ENCODE measurements at places on chromosomes 6 and 20.

GRCh38 chr6:152723398-152723797 is 25.7 kb downstream of the MYCT1 start:
- DNase-seq, result no peak

GRCh38 chr6:46849361-46849690 is 56.1 kb downstream of the MEP1A start:
- no peak for DNase-seq

- DNase-seq, result no peak
These were observed 534.1 kb upstream of the JAG1 start for GRCh38 chr20:11207749-11208502.

DNA sequence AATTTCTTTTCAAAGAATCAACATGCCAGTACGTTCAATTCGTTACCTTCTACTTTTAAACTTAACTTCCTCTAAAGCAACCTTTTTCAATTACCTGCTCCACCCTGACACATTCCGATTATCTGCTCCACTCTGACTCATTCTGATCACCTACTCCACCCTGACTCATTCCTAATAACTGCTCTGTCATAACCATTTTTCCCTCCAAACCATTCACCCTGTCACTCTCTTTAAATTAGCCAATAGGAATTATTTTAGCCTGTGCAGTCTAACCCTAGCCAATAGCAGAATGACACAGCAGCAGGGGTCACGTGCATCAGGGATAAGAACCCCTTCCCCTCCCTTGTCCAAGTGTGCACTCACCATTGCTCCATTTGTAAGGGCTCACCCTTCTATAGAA is 557.4 kb upstream of the EYS start:
- no peak for DNase-seq

DNA sequence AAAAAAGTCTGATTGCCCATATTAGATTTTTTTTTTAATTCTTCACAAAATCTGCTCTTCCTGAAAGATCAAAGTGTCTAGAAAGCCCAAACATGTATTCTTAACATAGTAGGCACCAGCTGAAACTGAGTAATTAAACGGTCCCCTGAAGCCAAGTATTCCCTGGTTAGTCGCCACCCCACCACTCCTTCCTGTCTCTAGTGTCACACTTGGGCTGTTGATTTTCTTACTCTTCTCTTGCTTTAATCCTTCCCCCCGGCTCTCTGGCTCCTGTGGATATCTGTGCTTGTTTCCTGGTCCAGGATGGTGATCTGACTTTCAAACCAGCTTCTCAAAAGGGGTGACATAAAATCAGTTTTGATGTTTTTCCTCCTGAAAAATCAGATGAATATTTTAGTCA is 162.9 kb downstream of the QKI start:
- DNase-seq, result no peak

GRCh38 chr6:169452117-169452868 is 198.6 kb upstream of the THBS2 start:
- DNase-seq, result no peak

GRCh38 chr20:35325401-35325800 is 33.2 kb upstream of the FAM83C start:
- DNase-seq, result no peak

- DNase-seq, result no peak
These were observed 33.2 kb downstream of the CLIC5 start for GRCh38 chr6:45982280-45983036.

GRCh38 chr20:17747431-17747846 is 47.7 kb downstream of the BANF2 start:
- DNase-seq, result no peak

DNA sequence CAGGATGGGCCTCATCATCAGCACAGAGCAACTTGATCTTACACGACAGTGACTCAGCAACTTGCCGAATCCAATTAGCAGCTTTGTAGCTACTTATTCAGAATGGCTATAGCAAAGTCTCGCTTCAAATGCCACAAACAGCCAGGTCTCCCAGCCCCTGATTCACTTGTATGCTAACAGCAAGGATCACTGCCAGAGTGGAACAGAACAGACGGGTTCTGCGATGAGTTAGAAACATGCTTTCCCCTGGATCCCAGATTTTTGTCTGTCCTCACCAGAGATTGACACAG is 254.4 kb downstream of the NRN1 start:
- peak; percentile 32 for DNase-seq

DNA sequence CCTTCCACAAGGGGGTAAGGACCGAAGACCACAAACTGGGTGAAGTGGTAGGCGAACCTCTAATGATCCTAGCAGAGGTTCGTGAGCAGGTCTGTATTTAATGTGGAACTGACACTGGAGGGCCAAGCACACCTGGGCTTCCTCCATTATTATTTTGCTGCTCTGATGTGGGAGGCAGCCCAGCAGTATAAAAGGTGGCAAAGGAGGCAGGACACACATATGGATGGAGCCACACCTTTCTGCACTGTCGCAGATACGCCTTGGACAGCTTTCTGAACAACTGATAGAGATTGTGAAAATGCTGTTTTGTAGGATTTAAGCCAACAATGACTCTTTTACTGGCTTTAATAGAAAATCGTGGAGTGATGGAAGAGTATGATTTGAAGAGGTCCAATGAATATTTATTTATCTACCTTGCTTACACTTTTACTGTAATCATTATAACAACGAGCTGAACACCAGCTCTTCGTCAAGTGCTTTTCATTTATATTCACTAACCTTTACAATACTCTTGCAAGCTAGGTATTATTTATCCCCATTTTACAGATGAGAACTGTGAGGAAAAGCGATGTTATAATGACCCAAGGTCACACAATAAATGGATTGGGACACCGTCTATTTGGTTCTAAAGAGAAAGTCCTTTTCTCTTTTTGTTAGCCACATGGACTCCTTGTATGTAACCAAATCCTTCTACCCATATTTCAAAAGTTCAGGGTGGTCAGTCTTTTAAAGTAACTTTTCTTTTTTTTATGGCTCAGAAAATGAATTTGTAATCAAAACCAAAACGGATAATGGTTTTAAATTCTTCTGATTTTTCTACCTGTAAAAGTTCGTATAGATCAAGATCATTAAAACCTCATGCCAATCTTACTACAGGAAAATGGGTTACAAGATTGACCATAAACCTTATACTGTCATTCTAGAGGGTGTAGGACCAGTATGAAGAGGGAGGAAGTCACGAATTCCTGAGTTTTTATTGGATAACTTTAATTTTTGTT is 116.9 kb downstream of the UTRN start:
- no peak for DNase-seq

DNA sequence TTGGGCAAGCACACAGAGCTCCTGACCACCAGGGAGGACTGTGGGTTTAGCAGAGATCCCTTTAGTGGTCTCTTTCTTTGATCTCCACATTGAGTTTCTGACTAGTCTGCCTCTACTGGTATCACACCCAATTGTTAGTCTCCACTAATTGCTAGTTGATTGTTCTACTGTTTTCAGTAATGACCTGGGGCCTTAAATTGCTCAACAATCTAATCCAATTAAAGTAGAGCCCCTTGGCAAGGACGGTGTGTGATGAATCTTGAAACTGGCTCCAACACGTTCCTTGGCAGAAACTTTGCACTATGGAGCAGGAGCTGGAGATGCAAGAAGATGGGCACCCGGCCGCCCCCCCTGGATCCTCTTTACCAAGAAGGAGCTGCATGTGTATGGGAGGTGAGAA is 12.3 kb downstream of the FAM50B start:
- no peak for DNase-seq

DNA sequence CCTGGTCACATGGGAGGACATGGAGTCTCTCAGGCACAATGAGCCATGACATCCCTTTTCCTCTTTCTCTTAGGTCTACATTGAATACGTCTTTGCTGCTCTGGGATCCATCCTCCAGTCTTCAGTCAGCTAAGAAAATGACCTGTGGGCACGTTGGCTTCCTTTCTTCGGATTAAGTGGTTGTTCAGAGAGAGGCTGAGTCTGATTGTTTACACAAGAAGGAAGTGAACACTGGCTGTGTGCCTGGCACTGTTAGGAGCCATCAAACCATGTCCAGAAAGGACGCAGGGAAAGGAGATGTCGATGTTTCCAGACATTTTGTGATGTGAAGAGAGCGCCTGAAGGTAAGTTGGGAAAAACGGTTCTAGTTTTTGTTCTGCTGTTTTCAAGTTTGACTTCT is 309.9 kb upstream of the CDYL start:
- no peak for DNase-seq

DNA sequence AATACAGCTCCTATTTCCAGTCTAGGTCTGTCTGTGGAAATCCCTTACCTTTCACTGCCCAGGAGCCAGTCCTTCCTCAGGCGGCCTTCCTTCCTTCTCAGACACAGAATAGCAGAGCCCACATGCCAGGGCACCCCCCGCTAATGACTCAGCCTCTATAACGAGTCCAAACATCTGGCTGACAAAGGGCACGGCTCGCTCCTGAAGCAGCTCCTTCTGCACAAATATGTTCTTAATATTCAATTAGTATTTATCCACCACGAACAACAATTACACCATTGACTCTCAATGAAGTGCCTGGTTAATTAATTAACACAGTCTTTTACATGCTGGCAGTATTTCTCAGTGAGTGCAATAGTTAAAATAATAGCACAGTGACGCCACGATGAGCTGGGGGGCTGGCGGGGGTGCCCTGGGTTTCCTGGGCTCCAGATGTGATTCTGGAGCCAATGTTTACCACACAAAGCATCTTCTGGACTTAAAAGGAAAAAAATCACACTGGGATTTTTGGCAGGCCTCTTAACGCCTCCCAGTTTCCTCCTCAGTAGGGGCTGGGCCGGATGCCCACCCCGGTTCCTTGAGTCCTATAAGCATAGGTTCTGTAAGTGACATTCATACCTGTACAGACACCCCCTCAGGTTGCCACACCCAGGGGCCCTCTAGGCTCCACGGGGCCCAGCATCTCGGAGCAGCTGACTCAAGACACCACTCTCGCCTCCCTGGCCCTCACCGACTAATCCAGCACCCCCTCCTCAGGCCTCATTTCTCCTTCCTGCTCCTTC is 158.6 kb upstream of the MLN start:
- no peak for DNase-seq

- no peak for DNase-seq
These were observed 24.3 kb downstream of the AKAP7 start for GRCh38 chr6:131159578-131159977.

- no peak for DNase-seq
These were observed 258.2 kb upstream of the NT5E start for GRCh38 chr6:85191656-85192055.

- no peak for DNase-seq
These were observed 142.5 kb upstream of the ARG1 start for GRCh38 chr6:131430531-131430930.

DNA sequence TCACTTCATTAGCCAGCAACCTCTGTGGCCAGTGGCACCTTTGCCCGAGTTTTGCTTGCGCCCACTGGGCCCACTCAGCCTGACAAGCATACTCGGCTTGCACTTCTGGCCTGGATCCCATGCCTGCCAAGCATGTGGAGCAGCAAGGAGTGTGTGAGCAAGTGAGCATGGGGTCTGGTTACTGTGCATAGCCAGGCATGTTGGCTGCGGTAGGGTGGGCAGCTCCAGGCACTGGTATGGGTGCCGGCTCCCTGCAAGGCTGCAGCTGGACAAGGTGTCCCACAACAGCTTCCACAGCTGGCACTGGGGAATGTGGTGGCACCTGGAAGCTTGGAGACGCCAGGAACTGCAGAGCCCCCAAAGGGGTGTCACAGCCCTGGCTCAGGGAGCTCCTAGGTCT is 510.0 kb downstream of the ADGRB3 start:
- no peak for DNase-seq

DNA sequence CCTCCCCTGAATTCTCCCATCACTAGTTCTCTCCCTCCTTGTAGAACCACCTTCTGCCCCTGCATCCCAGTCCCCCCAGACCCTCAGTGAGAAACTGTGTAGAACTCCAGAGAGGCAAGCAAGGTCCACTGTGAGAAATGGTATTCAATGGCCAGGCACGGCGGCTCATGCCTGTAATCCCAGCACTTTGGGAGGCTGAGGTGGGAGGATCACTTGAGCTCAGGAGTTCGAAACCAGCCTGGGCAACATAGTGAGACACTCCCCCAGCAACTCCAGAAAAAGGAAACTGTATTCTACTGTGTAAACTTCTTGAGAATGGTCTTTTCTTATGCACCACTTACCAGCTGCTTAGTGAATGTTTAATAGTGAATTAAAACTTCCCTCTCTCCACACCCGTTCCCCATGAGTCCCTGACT is 8.2 kb upstream of the CD83 start:
- DNase-seq, result no peak

GRCh38 chr20:24996449-24997377 is 4.2 kb upstream of the APMAP start:
- no peak for DNase-seq

DNA sequence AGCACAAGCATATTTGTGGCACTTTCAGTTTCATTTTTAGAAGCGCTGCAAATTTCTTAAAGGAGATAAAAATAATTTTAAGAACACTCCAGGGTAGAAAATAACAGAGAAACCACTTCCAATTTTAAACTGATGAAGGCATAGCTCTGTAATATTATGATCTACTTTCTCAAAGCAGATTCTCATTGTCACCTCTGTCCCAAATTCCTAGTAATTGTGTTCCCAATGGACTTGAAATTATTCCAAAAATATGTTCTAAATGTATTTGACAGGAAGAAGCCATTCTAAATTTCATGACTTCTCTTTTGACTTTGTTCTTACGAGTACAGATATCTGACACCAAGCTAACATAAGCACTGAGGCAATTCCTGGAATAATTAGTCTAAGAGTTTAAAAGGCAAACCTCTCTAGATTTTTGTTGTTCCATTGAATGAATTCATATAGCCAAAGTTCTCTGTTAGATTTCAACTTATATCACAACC is 140.2 kb upstream of the CARMIL1 start:
- no peak for DNase-seq

DNA sequence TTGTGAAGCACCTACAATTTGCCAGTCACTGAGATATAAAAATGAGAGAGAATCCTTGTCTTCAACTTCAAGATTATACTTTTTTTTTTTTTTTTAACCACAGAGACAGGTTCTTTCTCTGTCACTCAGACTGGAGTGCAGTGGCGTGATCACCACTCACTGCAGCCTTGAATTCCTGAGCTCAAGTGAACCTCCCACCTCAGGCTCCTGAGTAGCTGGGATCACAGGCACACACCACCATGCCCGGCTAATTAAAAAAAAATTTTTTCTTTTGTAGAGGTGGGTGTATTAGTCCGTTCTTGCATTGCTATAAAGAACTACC is 51.6 kb upstream of the PMEPA1 start:
- DNase-seq, result no peak

GRCh38 chr20:18956890-18957289 is 143.3 kb downstream of the SCP2D1 start:
- no peak for DNase-seq

DNA sequence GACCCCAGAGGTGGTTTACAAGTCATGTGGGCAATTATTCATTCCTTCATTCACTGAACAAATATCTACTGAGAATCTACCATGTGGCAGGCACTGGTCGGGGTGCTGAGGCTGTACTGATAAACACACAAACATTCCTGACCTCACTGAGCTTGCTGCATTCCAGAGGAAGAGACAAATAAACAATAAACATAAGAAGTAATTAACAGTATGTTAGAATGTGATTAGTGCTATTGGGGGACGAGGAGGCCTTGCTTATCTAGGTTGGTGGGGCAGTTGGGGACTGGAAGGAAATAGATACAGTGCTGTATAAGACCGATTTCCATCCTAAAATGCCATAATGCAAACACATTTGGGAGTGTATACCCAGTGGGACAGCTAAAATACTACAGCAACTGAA is 44.1 kb downstream of the MAK start:
- no peak for DNase-seq

GRCh38 chr20:38046572-38046971 is 13.0 kb downstream of the RPRD1B start:
- no peak for DNase-seq

- DNase-seq, result no peak
These were observed 7.0 kb downstream of the BPIFB2 start for GRCh38 chr20:33014336-33015113.
